ENCODE measurements at places on chromosomes 1 and 21.
A peak's percentile ranks its signal among the peaks of the same experiment; 100 is the strongest.

DNA sequence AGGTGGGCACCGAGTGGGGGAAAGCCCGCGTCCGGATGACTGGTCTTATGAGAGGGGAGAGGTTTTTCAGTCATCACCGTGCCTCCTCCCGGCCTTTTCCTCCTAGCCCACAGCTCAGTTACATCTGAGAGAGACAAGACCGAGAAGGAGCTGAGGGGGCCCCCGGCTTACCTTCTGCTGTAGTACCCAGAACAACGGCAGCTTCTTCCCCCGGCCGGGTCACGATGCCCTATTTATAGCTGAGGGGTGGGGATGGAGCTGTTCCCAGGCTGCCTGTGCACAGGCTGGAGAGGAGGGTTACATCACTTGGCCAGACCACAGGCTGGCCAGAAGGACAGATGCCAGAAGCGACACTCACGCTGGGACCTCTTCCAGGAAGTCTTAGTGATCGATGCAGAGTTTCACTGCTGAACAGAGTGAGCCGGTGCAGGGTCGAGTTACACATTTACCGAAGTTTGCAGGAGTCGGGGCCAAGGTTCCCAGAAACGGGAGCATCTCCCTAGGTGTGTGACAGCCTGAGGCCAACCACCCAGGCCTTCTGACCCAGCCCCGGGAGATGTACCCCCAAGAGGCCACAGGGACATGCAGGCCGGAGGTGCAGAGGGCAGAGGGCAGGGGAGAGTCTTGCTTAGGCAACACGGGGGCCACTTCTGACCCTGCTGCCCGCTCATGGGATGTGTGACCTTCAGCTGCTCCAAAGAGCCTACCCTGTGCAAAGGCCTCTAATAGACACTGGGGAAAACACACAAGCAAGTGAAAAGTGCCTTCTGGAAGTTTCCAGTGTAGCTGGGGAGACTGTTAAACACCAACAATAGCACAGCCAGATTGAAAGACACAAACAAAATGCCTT lies at the start of gene AGT:
Gene AGT (minus strand): TSS at position 208 of the 850 bp plus-strand sequence. CDS start 3,299 bp downstream, outside the sequence.
- peak; percentile 86 for DNase-seq

DNA sequence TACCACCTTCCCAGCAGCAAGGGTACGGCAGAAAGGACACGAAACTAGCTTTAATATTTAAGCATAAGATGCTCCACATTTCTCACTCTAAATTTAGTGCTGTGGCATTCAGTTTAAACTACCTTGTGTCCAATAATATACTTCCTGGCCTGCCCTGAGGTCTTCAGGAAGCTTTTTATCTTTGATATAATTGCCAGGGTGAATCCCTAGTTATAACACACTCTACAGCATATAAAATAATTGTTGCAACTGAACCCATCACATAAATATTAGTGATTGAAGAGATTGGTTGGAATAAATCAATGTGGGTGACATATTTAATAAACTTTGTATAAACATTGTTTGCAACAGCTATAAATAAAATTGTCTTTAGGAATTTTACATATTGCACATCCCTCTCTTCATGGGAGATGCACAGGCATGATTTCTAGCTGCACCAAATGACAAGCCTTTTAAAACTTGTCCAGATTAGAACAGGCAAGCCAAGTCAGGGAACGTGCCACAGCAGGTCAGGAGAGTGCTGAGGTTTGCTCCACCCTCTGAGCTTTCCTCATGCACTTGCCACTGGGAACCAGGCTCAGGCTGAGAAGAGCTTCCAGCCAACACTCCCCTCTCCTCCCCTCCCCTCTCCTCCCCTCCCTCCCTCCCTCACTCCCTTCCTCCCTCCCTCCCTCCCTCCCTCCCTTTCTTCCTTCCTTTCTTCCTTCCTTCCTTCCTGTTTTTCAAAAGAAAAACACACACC lies 623.2 kb upstream of the PKN2 start:
- DNase-seq = no peak

GRCh38 chr1:63674238-63674864 lies 81.1 kb downstream of the PGM1 start:
- peak; percentile 75 for DNase-seq

DNA sequence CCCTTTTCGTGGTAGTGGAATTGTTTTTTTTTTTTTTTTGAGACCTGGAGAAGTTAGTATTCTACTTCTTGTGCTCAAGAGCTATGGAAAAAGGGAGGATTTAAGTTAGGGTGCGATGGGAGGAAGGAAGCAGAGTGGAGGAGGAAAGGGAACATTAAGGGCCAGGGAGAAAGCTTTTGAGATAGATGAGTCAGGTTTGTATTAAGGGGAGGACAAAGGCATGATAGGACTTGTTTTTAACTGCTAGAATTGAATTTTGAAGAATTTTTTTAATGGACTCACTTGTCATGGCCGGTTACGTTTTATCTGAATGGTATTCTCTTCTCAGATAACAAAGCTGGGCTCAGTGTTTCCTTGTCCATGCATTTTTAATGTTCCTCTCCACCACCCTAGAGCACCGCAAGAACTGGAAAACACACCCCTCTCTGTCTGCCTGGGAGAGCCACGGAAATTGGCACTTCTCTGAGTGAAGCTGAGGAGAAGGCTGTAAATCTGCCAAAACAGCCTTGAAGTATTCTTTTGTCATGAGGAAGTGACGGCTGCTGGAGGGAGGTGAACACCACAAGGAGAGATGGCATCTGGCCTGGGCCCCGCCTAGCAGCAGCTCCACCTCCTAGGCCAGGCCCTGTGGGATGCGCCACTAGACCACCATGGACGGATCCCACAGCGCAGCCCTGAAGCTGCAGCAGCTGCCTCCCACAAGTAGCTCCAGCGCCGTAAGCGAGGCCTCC lies 3.5 kb downstream of the NIPAL3 start:
- peak; percentile 41 for DNase-seq

GRCh38 chr1:75765697-75766355 lies 20.2 kb upstream of the RABGGTB start:
- DNase-seq = no peak

- peak; percentile 43 for DNase-seq
These were observed 72.0 kb upstream of the FAM20B start for GRCh38 chr1:178953538-178954324.

DNA sequence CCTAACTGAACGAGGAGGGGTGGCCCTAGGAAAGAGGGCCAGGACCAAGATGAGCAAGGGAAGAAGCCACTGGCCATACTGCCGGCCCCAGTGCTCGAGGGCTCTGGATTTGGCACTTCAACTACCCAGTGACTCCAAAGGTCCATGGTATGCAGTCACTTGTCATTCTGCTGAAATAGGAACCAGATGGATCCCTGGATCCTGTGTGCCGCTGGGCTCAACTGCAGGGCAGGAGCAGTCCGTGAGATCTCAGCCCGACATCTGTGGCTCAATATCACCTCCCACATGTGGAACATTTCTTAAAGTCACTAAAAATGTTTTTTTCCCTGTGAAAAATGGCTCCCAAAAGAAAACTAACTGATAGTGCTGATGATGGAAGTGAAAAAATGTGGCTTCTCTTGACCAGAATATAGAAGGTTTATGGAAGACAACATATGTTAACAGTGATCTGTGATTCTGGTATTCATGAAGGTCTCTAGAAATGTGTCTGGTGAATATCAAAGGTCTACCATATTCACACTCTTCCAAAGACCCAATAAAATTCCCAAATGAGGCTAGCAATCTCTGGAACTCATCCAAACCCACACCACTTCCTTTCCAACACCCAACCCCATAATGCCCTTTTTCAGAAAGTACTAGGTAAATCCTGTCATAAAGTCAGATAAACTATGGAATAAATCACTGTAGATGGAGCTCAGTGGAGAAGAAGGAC lies 24.1 kb downstream of the PAFAH2 start:
- no peak for DNase-seq

- no peak for DNase-seq
These were observed 4.1 kb downstream of the PPM1J start for GRCh38 chr1:112711041-112711440.

DNA sequence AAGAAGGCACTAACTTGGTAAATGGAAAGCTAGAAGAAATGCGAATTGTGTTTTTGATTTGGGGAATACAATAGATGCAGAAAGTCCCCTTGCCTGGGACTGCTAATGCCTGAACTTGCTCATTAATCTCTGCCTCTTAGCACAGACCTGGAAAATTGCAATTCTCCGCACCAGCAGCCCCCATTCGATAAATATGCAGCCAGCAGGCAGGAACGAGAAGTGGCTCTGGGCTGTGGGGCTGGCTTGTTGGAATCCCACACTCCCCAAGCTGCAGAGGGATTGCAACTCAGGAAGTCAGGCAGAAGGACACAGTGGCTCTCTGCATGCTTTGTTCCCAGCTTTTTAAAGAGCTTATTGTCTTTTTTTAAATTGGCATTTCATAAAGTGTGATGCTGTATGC lies 51.3 kb downstream of the PCP4 start:
- DNase-seq = no peak

DNA sequence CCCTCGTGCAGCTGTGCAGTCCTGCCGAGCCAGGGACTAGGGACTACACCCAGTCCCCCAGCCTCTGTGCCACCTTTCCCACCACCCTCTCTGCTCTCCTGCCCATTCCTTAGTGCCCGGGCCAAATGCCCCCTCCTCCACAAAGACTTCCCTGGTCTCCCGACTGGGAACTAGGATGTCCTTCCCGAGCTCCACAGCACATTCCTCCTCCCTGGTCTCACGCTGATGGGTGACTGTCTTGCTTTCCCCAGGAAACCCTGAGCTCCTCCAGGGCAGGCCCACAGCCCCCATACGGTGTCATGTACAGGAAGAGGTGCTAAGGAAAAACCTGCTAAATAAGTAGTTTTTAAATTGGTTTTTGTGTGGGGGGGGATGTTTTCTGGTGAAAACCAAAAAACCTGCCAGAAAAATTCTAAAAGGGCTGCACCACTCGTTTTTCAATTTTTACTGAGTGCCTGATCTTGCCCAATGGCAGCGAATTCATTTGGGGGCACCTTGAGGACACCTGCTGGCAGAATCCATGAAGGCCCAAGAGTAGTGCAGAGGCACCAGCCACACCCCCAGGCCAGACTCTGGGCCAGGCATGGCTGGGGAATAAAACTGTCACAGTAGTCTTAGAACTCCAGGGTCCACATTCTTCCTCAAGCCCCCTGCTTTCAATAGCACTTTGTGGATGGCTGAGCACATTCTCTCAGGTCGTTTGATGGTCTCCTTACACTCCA lies 50.4 kb downstream of the GLIS1 start:
- no peak for DNase-seq

GRCh38 chr1:51487628-51488027 lies 31.4 kb downstream of the EPS15 start:
- DNase-seq = no peak

DNA sequence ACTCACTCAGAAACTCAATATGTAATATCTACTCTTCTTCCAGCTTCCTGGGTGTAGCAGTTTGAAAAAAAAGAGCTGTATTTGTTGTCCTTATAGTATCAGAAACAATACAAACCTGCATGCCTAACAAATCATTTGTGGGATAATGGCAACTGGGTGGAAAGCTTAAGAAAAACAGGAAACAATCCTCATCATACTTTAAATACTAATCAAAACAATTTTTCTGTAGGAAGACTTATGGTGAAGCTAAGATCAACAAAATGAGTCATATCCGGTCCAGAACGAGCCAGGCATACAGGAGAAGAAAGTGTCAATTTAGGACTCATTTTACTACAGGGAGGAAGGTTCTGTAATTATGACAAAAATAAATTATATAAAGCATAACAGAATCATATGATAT lies 181.8 kb upstream of the ADGRL4 start:
- no peak for DNase-seq

GRCh38 chr21:28904961-28905435 lies 87.7 kb downstream of the LTN1 start:
- DNase-seq = no peak

DNA sequence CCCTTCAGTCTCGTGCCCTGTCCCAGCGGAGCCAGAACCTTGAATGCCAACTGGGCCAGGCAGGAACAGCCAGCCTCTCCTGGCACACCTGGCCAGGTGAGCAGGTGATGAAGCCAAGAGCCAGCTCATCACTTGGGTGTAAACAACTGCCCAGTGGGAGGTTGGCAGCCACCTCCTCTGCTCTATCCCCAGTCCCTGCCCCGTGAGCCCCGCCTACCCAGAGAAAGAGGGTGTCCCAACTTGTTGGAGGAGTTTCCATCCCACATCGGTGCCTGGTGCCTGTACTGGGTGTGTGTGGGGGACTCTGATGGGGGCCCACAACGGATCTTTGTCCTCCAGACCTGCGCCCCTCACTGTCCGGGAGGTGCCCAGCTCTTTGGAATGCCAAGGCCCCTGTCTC lies 17.8 kb upstream of the FAM131C start:
- no peak for DNase-seq

DNA sequence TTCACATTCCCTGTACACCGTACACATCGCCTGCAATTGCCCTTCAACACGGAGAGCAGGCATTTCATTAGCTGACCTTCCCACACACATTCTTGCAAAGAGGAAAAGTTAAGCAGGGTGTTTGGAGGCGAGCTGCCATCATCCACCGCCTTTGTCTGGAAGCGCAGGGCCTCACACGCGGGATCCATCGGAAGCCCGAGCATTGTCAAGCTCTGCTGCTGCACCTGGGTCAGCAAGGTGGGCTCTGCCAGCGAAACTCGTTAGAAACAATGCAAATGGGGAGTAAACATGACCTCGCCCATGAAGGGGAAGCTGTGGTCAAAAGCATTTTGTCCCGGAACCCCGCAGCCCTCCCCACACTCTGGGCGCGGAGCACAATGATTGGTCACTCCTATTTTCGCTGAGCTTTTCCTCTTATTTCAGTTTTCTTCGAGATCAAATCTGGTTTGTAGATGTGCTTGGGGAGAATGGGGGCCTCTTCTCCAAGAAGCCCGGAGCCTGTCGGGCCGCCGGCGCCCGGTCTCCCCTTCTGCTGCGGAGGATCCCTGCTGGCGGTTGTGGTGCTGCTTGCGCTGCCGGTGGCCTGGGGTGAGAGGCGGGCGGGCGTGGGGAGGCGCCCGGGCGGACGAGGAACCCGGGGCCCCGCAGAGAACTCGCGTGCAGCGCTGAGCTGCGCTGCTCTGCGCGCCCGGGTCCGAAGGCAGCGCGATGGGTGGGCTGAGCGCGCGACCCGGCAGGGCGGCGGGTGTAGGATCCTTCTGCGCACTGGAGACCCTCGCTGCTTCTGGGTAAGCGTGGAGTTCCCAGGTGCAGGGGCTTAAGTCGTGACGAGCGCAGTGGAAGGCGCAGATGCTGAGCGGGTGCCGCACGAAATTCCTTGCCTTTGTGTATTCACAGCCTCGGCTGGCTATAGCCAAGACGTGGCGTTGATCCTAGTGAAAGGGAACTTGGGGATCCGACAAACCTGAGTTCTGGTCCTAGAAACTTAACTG lies at the start of gene CR1:
Gene CR1 (plus strand): TSS at position 357 of the 992 bp plus-strand sequence. CDS start 111 bp downstream, at position 468.
- DNase-seq = peak; percentile 51

All from left ventricle myocardium superior (tissue), 1 donor.